ELR (cell line): ENCODE measurements at places on chromosomes 7 and 10.
A peak's percentile ranks its signal among the peaks of the same experiment; 100 is the strongest.

DNA sequence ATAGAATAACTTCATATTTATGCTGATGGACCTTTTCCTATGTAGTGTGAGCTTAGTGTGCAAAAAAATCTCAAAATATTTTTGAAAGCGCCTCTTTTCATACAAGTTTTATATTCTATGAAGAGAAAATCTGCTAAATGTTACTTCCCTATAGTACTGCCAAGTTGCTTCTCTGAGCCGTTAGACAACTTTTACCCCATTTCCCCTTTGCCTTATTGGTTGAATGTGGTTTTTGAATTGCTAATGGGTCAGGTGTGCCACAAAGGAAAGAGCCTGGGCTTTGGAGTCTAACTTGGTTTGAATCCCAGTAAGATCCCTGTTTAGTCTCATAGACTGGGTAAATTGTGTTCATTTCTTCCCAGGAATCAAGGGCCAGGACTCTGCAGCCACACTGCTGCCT is 261.5 kb downstream of the SNX10 start:
- DNase-seq, result no peak

DNA sequence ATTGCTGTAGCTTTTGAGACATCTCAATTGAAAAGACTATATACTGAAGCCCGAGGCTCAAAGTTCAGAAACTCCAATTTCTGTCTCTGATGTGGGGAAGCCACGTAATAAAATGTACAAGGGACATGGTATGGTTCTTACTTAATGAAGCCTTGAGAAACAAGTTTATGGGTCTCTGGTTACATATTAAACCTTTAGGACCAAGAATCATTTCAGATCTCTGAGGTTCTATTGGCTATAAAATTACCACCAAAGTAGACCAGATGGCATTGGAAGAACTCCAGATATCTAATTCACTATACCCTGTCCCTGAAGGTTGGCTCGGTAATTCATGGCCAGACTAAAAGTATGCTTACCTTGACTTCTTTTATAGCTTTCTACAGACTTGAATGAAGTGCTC is 23.7 kb downstream of the STAMBPL1 start:
- DNase-seq, result no peak

GRCh38 chr10:10477844-10478243 is 539.8 kb upstream of the CELF2 start:
- DNase-seq, result no peak

DNA sequence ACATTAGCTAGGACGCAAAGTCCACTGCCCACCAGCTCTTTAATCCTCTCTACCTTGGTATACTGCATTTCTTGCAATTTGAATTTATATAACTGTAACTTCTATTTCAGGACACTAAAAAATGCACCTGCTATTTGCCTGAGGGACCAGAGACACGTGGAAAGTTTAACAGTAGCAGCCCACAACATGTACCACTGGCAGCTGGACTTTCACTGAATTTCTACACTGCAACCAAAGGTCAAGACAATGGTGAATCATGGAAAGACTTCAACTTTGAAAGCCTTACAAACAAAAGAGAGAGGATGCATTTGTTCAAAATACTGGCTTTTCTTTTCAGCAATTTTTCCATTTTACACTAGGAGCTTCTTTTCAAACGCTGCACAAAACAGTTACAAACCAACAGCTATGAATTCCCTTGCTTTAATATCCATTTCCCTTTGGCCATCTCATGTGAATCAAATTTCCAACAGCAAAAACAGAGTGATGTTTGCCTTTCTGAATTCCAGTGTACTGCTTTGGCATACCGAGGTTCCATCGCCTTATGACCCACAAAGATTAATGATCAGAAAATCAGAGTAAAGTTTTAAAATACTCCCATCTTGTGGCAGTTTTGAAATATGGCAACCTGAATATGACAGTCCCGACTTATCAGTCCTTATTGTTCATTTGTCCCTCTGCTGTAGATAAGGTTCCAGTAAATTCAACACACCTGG is 29.9 kb upstream of the HNRNPH3 start:
- peak; percentile 74 for DNase-seq

DNA sequence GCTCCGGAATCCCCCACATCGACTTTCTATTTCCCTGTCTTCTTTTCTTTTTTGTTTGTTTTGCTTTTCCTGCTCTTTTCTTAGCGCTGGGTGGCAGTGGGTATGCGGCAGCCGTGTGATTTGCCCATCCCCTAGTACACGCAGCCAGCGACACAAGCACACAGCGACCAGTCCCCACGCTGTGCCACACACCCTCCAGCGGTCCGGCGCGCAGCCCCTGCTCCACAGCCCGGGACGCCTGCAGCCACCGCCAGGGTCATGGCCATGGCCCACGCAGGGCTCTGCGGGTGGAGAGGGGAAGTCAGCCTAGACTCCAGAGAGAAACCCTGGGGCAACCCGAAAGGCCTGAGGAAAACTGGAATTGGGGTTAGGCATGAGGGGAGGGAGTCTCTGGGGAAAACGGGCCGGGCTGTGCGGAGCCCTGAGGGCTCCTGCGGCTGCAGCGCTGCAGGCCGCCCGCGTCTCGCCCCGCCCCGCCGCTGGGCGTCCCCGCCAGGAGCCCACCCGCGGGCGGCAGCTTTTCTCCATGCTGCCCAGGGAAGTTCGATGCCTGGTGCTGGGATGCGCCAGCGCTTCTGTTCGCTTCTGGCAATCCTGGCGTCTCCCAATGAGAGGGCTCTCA is 2.5 kb downstream of the CHRM2 start:
- DNase-seq, result no peak

DNA sequence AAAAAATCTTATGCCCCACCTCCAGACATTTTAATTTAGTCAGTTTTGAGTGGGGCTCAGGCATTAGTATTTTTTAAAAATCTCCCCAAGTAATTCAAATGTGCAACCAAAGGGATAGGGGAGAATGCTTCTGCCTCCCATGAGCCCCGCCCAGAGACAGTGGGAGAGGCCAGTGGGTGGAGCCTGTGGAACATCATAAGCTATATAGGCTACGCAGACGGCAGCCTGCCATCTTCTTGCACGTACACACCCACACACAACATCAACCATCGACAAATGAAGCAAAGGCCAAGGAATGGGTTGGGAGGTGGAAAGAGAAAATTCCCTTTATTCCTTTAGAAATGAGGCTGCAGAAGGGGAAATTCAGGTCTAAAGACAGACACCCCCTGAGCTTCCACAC is 25.2 kb downstream of the CREB3L2 start:
- DNase-seq, result no peak

DNA sequence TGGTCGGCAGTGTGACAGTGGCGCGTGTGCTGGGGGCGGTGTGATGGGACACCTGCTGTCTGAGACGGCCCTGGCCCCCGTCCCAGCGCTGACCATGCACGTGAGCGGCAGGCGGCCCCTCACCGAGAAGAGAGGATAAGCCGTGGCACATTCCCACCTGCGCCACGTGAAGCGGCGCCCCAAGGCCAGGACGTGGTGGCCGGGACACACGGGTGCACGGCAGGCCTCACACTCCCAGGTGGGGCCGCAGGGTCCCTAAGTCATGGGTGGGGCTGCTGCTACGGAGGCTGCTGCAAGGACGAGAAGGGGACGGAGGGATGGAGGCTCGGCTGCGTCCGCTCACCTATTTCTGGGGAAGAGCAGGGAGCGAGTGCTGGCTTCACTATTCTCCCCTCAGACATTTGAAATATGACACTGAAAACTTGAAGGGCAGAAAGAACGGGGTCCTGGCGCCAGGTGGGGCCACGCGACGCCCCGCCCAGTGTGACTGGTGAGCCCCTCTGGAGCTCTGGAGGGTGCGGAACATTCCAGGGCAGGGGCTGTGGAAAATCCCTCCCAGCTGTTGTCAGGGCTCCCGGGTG is 7.5 kb downstream of the CYP2W1 start:
- no peak for DNase-seq

DNA sequence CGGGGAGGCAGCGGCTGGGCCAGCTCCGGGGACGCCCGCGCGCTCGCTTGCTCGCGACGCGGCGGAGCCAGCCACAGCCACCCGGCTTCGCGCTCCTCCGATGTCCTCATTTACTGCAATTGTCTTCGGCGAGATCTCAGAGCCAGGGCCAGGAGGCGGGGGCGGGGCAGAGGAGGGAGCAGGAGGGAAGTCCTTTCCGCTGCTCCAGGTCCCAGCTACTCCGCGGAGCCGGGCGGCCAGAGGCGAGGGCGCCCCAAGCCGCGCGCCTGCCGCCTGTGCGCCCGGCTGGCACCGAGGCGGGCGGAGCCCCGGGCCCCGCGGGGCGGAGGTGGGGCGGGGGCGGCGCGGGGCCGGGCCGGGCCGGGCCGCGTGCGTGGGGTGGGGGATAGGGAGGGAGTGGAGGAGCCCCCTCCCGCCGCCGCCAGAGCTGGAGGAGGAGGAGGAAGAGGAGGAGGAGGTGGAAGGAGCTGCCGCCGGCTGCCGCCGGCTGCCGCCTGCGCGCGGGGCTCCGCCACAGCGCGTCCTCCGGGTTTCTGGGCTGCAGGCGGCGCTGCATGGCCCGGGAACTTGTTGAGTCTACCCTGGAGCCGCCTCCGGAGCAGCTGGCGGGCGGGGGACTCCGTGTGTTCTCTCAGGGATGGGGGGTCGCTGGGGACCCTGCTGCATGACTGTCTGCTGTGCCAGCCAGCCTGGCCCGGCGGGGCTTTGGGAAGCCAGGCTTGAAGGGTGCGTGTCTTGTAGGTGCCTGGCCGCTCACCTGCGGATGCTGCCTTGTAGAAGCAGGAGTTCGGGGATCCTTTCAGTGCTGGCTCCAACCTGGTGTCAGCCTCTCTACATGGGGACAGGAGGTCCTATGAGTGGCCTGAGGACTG is at the start of gene INSYN2A:
Gene INSYN2A, minus strand, starts transcription at position 310 of the 872 bp plus-strand sequence. CDS start 20,196 bp downstream, outside the sequence.
- DNase-seq, result peak; percentile 67

DNA sequence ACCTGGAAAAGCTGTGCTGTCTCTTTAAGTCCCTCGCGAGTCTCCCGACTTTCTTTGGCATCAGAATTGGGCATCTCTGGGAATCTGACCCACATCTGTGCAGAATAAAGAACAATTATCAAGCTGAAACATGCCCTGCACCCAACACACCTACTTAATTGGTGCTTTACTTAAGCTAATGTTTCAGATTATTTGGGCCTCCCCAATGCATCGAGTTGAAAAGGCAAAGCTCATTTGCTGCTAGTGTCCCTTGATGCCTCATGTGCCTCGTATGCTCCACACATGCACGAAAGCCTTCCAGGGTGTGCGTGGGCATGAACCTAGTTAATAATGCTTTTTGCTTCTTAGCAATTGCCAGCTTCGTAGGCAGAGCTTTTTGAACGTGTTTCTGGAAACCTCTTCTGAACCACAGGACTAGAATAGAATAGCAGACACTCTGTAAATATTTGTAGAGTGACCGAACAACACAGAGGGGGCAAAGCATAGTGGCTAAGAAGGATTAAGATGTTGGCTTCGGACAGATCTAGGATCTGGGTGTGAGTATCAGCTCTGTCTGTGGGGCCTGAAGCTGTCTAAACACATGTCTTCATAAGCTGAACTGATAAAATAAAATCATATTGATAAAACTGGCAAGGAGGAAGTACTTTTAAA is 26.7 kb upstream of the FGFR2 start:
- DNase-seq, result no peak

- DNase-seq, result no peak
These were observed 66.3 kb downstream of the ARHGAP22 start for GRCh38 chr10:48538611-48539010.

GRCh38 chr10:124573726-124574455 is 112.3 kb downstream of the LHPP start:
- no peak for DNase-seq

DNA sequence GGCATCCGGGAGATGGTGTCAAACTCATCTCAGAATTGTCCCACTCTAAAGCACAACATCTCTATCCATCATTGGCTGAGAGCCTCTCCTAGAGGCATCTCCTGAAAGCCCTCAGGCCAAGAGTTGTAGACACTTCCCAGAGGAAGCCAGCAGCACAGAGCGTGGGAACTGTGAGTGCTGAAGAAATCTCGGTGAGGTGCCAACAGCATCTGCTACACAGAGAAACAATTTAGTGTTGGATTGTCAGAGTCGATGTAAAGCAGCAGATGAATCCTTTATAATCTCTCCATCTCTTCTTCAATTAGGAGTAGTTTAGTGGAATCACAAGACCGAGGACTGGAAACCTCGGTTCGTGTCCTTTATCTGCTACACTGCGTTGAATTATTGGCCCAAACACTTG is 172.2 kb downstream of the C7orf25 start:
- no peak for DNase-seq

DNA sequence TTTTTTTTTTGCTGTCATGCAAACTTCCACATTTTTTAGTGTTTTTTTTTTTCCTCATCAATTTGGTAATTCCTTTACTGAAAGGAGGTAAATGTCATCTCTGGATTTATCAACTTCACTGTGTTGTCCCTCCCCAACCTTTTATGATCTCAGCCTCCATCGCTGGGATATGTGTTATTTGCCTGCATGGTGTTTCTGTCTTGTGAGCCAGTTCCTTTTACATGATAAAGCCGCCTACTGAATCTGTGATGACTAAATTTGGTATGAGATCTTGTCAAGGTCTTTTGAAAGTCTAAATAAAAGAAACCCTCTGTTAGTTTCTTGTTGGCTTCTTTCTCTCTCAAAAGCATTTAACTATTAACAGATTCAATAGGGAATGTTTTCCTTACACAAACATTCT is 39.3 kb downstream of the TAS2R41 start:
- DNase-seq, result no peak

GRCh38 chr10:80611481-80612185 is 73.9 kb downstream of the SH2D4B start:
- DNase-seq, result no peak

- no peak for DNase-seq
These were observed 102.5 kb upstream of the RPA3 start for GRCh38 chr7:7820939-7821338.

DNA sequence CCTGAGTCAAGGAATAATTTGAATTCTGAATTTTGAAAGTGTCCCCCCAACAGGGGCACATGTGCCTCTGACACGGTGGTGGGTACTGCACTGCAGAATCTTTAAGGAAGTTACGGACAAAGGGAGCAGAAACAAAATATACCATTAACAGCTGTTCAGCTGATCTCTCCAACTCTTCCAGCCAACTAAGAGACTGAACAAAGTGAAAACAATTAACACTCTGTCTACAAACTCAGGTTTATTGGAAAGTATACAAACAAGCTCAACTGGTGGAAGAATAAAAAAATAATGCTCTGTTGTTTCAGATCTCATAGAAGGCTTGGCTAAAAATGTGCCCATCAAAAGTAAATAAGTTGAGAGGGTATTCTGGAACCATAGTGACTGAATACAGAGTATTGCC is 34.4 kb downstream of the ASB4 start:
- no peak for DNase-seq

DNA sequence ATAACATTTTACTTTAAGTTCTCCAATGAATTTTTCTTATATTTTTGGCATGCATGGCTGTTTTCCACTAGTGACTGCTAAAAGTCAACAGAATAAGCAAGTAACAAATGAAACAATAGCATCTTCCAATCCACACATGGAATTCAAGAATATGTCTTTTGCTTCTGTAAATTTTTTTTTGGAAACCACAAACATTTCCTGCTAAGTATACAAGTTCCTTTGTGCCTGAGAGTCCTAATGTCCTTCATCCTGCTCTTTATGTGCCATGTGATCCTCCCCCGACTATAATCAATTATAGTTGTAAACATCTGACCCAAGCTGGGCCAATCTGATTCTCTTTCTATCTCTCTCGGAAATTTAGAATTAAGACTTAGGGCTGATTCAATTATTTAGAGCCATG is 61.2 kb downstream of the PPP1R3C start:
- DNase-seq, result no peak
